Stimulated activated CD4-positive, alpha-beta T cell treated with anti-CD3 and anti-CD28 coated beads, Interleukin-1b, Interleukin-23, amount 100 ng/mL, for 1 hour (primary cell): ENCODE measurements at places on chromosomes 6 and 20.

DNA sequence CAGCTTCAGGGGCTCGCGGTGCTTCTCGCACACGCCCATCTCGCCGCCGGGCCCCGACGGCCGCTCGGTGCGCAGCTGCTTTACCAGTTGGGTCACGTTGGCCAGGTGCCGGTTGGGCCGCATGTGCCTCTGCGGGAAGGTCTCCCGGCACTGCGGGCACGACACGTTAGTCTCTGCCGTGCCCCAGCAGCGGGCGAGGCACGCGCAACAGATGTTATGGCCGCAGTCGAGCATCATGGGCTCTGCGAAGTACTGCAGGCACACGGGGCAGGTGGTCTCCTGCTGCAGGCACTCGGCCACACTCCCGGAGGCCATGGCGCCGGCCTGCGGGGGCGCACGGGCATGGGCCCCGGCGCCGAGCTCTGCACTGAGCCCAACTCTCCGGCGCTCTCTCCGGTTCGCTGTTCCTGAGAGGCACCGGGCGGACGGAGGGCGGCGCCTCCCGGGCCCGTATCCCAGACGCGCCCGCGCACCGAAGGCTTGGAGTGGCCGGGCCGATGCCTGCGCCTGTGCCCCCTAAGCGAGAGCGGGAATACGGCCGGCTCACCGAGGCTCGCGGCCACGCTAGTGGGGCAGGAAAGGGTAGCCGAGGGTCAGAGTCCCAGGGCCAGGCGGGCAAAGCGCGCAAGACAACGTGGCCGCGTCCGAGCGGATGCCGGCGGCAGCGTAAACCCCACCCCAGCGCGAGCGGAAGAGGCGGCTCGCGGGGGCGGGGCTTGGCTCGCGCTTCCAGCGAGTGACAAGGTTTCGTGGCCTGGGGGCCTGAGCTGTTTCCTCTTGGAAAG is at the start of gene TRIM27:
Gene TRIM27 (minus strand): TSS at position 668 of the 785 bp plus-strand sequence. CDS start 353 bp downstream, at position 315.
- DNase-seq = no peak

DNA sequence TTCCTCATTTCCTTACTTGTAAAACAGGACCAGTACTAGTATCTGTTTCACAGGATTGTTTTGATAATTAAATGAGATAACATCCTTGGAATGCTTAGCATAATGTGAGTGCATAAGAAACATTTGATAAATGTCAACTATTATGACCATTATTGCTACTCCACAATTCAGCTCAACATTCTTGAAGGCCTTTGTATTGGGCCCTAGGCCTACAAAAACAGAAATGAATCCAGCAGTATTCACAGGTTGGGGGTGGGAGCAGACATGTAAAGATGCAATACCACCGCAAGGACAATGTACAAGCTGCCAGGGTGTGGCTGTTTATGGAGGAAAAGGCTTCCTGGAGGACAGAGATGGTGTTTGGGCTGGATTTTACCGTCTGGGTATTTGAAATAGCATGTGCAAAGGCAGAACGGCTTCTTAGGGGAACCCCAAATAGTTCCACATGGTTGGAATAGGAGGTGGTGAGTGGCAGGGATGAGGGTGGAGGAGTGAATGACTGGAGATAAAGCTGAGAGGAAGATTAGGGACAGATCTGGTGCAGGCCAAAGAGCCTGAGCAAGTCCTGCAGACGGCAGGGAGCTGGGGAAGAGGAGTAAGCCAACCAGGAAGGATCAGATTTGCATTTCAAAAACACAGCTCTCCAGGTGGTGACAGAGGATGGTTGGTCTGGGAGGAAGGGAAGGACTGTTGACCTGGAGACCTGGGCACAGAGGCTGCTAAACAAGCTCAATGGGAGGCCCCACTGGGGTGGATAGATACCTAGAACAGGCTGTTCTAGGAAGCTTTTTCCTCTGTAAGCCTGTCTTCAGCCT is 57.0 kb upstream of the EPB41L1 start:
- no peak for DNase-seq

- DNase-seq = no peak
These were observed 158.9 kb downstream of the TBXT start for GRCh38 chr6:166008441-166009369.

GRCh38 chr20:50192364-50193198 is 2.0 kb downstream of the CEBPB start:
- peak; percentile 62 for DNase-seq

DNA sequence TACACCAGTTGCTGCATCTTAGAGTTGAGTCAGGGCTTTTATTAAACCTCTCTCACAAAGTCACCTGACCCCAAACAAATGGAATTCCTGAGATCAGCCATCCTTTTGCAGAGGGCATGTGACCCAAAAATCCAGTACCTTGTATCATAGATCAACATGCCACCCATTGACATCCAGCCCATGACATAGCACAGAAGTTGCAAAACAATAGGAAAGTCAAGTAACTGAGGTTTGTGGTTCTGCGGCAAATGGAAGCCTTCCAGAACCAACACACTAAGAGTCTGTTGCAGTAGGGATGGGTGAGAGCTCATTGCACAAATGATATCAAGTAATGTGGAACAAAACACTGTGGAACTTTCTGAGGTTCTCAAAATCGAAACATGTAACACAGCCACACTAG is 111.2 kb downstream of the PDE7B start:
- DNase-seq = no peak

DNA sequence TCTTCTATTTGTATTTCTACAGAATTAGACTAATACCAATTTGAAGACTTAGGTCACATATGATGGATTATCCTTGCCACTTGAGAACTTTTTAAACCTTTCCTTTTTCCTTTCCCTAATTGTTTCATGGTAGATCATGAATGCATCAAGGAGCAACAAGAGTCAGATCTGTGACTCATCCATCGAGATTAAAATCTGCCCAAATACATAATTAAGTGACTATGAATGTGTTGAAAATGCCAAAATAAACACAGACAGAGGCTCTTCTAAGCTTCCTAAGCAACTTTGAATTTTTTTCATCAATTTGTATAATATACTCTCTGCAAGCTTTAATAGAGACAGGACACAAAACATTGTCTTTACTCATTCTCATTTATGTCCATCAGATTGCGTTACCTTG is 23.5 kb upstream of the HTR1E start:
- no peak for DNase-seq

DNA sequence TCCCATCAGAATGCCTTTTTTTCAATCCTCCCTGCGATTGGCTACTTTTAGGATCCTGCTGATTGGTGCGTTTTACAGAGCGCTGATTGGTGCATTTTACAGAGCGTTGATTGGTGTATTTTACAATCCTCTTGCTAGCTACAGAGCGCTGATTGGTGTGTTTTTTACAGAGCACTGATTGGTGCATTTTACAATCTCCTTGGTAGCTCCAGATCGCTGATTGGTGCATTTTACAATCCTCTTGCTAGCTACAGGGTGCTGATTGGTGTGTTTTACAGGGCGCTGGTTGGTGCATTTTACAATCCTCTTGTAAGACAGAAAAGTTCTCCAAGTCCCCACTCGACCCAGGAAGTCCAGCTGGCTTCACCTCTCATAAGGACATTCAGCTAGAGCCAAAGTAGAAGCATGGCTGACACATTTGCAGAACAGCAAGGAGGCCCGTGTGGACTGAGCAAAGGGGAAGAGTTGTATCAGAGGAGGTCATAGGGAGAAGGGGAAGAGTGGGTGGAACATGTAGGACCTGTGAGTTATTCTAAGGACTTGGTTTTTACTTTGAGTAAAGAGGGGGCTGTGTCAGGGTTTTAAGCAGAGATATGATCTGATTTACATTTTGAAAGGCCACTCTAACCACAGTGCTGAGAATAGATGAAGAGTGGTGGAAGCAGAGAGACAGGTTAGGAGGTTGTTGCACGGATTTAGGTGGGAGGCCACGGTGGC is 2.6 kb downstream of the ALDH5A1 start:
- DNase-seq = no peak

DNA sequence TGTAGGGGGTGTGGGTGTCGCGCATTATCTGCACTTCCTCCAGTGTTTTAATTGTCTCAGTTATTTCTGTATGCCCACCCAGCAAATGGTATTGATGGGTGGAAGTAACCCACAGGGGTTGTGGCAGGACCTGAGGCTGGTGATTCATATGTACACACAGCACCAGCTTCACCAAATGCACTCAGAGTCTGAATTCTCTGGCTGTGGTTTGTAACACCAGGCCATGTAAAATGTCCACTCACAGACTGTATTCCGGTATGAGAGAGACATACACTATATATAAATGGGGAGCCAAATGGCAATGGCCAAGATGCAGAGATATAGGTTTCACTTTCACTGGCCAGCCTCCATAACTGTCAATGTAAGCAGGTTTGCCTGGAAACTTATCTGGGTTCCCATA is 76.3 kb upstream of the FBXL4 start:
- no peak for DNase-seq

GRCh38 chr6:156160007-156160794 is 617.0 kb upstream of the ARID1B start:
- no peak for DNase-seq

DNA sequence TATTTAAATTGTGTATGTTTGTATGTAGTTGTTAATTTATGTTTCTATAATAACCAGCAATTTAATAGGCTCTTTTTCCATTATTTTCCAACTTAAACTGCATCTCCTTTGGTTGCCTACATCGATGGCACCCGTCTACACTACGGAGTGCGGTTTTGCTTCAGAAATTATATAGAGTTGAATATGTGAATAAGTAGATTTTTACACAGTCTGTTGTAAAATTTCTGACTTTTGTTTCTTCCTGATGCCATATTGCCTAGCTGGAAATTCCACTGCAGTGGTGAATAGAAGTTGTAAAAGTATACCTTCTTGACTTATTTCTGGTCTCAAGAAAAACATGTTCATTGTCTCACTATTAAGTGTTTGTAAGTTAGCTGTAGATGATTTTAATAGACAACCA is 404.1 kb upstream of the EPHA7 start:
- no peak for DNase-seq

- no peak for DNase-seq
These were observed 483.0 kb upstream of the ID4 start for GRCh38 chr6:19354181-19354580.
